H9 (cell line): ENCODE measurements at places on chromosomes 2 and 18. TPM values are rescaled to one million over a fixed set of nuclear protein-coding genes. Genes with fewer than 3 reads are reported as not detected.

DNA sequence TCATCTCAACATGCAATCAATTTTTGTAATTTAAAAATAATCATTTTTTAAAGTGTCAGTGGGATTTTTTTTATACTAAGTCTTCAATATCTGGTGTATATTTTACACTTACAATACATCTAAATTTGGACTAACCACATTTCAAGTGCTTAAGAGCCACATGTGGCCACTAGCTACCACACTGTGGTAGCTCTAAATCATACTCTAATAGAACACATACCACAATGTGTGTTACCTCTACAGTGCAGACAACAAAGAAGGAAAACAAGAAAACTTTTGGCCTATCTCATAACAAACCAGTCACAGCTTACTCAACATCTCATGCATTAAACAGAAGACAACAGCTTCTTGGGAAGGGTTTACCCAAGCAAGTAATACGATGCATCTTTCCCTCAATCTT is 24.5 kb downstream of the PIAS2 start:
- peaks cover 39% of the 10 kb centered on the region for H3K36me3 ChIP-seq
- H3K27ac ChIP-seq, result no peak overlapping the region
- no peak overlapping the region for H3K4me3 ChIP-seq
- no peaks in the 10 kb centered on the region; the same call in 1 of the 2 replicates for H3K4me1 ChIP-seq
- H3K27me3 ChIP-seq, result no peaks in the 10 kb centered on the region
- DNase-seq, result no peak

DNA sequence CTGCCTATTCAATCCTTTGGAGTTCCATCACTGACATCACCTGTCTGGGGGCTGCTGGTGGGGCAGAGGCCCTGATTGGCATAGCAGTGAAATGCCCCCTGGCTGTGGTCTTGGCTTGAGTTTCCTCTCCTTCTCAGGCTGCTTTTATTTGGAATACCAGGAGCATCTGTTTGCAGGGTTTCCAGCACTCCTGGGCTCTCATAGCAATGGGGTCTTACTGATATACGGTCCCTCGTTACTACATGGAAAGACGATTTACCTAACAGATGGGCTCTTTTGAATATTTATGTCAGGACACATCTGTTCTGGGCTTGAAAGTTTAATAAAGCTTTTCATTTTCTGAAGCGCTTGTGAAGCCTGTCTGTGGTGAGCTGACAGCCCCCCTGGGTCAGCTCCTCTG is 230.3 kb downstream of the SLC4A3 start:
- H3K36me3 ChIP-seq, result no peaks in the 10 kb centered on the region
- no peak for DNase-seq
- no peaks in the 10 kb centered on the region; the same call in 1 of the 2 replicates for H3K27me3 ChIP-seq
- no peaks in the 10 kb centered on the region for H3K4me1 ChIP-seq
- H3K4me3 ChIP-seq, result no peak overlapping the region

DNA sequence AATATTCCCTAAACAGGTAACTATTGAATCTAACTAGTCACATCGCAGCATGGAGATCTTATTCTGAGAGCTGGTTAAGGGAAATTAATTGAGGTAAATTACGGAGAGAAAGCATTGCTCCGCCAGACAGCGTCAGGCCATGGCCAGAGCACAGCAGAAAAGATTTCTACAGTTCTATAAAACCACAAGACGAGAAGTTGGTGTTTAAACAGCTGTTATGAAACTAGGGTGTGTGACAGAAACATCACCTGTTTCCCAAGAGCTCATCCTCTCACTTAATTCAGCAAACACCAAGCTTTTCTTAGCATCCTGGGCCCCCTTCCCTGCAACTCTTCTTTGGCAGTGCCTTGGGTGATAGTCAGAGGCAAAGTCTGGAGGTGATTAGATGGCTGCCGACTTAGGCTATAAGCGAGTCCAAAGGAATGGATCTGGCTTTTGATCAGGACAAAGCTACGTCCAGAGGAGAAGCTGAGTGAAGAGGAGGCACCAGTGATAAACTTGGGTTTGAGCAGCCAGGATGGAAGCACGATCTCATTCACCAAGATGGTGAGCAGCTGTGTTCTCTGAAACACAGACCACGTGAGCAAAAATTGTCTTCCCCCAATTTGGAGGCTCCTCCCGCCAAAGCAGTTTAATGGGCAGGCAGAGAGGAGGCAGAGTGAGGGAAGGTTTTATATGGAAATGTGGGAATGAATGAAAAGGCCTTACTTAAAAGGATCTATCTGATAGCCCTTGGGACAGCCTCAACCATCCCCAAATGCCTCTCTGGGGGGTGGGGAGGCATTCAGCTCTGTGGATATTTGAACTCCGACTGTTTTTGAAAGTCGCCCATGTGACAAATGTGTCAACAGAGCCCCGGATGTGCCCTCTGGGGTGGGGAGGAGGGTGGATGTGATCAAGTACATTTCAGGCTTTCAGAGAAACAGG is 57.8 kb downstream of the PKDCC start:
- no peaks in the 10 kb centered on the region; the same call in 1 of the 2 replicates for H3K27me3 ChIP-seq
- H3K4me1 ChIP-seq, result peaks cover 6% of the 10 kb centered on the region; the same call in 1 of the 2 replicates
- H3K27ac ChIP-seq, result no peak overlapping the region

GRCh38 chr2:237143118-237143517 is 57.4 kb downstream of the COPS8 start:
- peaks cover 16% of the 10 kb centered on the region for H3K36me3 ChIP-seq
- no peak for DNase-seq
- no peak overlapping the region for H3K4me3 ChIP-seq
- H3K27ac ChIP-seq, result no peak overlapping the region

The SERPINB13 gene
- total RNA-seq, result not detected in 2 replicates
